Endothelial cell of umbilical vein (primary cell): ENCODE measurements at places on chromosomes 5 and 9. TPM values are rescaled to one million over a fixed set of nuclear protein-coding genes. Genes with fewer than 3 reads are reported as not detected.

PCDHA3 gene
- polyA plus RNA-seq: 0.07 and 0.08 TPM in 2 replicates

DNA sequence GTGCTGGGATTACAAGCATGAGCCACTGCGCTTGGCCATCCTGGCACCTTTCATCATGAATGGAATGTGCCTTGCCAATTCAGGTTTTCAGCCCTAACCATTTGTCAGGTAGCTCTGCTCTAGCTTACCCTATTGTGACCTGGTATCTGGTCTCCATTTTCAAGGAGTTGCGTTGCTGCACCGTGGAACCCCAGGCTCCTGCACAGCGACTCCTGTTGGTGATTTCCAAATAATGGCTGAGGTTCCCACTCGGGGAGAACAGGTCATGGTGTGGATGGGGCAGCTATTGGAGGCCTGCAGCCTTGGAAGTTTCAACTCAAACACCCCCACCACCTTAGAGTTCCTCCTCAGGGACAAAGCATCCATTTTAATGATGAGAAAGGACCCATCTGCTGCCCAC, 18.7 kb upstream of the CTSV start:
- no peak for DNase-seq

- no peak for DNase-seq
Measured at GRCh38 chr5:652773-653350, 40.3 kb downstream of the TPPP start.

DNA sequence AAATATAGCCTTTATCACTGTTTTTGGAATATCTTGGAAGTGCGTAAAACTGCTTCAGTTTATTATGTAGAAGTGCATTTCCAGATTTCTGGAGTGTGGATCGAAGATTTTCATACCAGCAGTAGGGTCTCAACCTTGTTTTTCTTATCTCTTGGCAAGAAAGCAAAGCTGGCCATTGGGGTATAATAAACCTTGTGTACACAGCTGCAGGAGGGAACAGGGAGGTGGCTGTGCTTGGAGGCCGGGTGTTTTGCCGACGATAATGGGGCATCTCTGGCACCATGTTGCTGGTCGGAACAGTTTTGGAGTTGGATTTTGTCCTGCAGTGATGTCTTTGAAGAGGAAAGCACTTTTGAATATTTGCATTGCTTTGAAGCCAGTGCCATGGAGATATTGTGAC, 308.8 kb upstream of the DMRT1 start:
- no peak for DNase-seq

DNA sequence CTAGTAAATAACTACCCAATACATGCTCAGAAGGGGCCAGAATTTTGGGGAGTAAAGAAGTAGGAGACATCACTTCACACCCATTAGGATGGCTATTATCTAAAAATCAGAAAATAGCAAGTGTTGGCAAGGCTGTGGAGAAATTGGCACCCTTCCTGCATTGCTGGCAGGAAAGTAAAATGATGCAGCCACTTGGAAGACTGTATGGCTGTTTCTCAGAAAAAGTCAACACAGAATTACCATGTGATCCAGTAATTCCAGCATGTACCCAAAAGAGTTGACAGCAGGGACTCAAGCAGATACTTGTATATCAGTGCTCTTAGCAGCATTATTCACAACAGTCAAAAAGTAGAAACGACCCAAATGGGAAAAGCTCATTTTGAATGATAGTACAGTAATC, 107.6 kb downstream of the APBA1 start:
- no peak for DNase-seq

- no peak for DNase-seq
Measured at GRCh38 chr9:131114084-131114535, 11.3 kb upstream of the NUP214 start.
